Left lung (tissue), 14 donors: ENCODE measurements at places on chromosomes 7 and 10. TPM values are rescaled to one million over a fixed set of nuclear protein-coding genes. Genes with fewer than 3 reads are reported as not detected.

The NRAP gene
- polyA plus RNA-seq = 0.03 TPM

The GDF2 gene
- 0.39 TPM for polyA plus RNA-seq

The BTBD16 gene
- 0.18 TPM for polyA plus RNA-seq

The LAMB1 gene
- polyA plus RNA-seq = 472 TPM

The TDRD1 gene
- polyA plus RNA-seq = 0.17 TPM

The SLC26A5 gene
- polyA plus RNA-seq = 1.4 TPM
